ENCODE measurements at places on chromosomes 11 and 22.

- peak; percentile 24 for DNase-seq
These were observed 1.1 kb upstream of the FBXO7 start for GRCh38 chr22:32473388-32473952.

DNA sequence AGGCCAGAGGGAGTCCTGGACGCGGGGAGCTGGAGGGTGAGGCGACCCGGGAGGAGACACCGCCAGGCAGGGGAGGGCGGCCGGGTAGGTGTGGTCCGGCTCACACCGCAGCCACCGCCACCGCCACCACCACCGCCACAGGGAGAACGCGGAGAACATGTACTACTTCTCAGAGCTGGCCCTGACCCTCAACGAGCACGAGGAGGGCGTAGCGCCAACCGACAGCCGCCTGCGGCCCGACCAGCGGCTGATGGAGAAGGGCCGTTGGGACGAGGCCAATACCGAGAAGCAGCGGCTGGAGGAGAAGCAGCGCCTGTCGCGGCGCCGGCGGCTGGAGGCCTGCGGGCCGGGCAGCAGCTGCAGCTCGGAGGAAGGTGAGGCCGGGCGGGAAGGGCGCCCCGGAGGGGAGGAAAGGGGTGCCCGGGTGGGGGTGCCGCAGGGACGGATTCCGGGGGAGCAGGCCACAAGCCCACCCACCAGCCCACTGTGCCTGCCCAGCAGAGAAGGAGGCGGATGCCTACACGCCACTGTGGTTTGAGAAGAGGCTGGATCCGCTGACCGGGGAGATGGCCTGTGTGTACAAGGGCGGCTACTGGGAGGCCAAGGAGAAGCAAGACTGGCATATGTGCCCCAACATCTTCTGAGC, 62.8 kb downstream of the MORC2 start:
- no peak for DNase-seq

DNA sequence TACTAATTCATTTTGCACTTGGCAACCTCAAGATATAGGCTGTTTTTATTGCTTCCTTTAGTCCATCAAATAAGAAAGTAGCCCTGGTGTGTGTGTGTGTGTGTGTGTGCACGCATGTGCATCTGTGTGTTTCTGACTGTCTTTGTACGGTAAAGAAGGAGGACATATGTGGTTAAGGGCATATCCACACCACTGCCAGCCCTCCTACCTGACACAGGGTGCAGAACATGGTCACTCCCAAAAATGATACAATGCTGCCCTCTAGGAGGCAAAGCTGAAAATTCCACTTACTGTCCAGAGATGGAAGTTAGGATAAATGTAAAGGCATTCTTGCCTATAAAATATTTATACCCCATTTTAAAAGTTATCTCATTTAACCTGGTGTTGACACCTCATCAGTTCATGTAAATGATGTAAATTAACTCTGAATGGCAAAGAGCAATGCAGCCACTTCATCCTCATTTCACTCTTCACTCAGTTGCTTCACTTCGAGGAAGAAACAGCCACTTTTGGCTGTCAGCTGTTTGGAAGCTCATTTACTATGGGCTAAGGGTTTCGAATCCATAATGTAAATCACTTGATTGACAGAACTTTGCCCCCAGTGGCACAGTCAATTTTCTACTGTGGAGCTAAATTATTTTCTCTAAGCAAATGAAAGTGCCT, 83.1 kb upstream of the MTNR1B start:
- DNase-seq: peak; percentile 10

DNA sequence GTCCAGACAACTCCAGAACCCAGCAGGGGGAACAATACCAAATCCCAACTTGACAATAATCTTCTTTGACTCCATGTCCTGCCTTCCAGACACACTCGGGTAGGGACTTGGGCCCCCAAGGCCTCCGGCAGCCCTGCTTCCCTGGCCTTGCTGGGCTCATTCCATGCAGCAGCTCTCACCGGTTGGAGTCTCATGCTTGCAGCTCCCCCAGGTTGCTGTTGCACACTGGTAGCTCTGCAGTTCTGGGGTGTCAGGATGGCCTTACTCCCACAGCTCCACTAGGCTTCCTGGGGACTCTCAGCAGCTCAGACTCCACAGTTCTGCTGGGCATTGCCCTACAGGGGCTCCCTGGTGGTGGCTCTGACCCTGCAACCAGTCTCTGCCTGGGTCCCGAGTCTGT, 42.8 kb downstream of the ST3GAL4 start:
- no peak for DNase-seq

GRCh38 chr11:28878025-28878424, 769.8 kb downstream of the METTL15 start:
- DNase-seq: no peak

GRCh38 chr11:20056109-20056949, 103.9 kb downstream of the DBX1 start:
- no peak for DNase-seq

- DNase-seq: no peak
These were observed 14.5 kb upstream of the CAPRIN1 start for GRCh38 chr11:34037016-34037415.

DNA sequence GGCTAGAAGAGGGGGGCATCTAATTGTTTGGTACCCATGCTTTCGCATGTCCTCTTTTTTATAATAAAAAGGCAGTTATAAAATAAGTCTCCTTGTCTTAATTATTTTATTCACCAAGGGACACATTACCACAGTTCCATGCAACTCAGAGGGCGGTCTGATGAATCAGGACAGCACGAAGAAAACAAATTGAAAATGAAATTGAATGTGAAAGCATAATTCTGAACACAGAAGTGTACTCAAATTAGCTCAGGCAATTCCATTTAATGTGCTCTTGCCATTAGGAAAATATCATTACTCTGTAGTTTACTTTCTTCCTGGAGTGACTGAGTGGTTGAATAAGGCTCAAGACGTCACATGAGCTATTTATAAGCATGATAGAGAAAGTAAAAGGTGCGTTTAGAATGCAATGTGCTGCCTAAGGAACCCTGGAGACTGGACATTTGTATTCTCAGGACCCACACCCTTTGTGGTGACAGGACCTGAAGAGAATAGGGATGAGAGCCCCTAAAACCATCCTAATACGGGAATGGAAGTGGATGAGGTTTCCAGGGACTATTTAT, 59.6 kb downstream of the MTNR1B start:
- no peak for DNase-seq

DNA sequence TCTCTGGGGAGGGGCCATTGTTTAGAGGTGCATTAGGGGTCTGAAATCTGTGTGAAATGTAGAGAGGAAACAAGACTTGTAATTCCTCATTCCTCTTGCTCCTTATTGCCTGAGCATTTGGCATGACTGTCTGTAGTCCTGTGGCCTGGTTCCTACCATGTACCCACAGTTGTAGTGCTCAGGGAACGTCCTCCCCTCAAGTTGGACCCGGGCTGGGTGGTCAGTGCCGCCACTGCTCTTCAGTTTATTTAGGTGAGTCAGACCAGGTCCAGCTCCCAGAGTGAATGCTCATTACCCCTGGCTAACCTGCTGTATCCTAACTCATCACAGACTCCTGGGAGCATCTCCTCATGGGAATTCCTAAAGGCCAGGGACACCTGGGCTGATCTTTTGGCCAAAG, 139.8 kb downstream of the GRIK4 start:
- DNase-seq: no peak

DNA sequence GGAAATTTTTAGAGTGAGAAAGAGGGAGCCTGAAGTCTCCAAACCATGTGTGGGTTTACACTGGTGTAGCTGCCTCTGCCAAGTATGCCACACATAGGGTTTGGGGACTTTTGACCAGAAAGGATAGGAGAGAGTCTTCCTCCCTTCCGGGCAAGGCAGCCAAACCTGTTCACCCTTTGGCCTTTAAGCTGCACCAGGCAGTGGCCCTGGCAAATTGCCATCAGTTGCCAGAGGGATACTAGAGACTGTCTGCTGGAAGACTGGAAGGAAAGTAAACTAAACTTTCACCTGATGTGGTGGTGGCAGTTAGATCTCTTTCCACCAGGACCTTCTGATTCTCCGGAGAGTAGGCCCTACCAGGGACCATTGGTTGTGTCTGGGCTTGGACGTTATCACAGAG, 1263.2 kb downstream of the FAM181B start:
- no peak for DNase-seq

DNA sequence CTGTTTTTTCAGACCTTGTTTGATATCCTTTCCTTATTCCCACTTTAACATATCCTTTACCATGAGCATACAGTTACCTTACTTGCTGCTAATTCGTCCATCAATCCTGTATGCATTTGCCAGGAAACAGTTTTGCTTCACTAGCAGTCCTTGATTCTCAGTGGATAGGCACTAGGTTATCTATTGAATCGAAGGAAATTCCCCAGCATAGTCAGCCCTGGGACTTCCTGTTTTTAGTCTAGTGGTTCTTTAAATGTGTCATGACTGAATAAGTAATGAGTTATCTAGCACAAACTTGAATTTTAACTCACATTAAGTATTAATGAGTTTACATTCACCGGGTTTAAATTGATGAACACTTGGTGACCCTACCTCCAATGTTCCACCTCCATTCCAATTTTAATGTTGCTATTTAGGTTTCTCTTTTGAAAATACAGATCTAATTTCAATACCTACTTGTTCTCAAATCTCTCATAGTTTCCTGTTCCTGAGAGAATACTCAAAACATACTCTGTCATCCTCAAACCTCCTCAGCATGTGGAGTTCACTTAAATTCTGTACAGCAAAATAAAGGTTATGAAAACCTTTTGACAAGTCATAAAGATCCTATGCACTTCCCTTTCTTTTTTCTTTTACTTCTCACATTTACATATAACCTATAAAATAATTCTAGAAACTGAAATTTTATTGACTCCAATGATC, 1375.1 kb upstream of the TENM4 start:
- DNase-seq: no peak

- DNase-seq: no peak
These were observed 600 bp upstream of the ESAM start for GRCh38 chr11:124762624-124763155.

DNA sequence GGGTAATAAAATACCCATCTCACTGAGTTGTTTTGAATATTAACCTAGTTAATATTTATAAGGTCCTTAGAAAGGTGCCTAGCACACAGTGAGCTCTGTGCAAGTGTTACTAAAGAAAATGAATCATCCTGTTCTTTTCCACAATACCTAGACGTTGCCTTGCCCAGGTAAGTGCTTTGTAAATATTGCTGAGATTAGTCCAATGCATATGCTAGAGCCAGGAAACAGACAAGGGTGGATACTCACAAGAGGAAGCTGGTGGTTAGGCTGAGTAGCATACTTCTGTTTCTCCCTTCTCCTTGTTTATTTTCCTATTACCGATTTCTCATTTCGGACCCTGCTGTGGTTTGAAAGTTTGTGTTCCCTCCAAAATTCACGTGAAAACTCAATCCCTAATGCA, 58.1 kb upstream of the BARX2 start:
- no peak for DNase-seq

- no peak for DNase-seq
These were observed 14.5 kb upstream of the GAB2 start for GRCh38 chr11:78432058-78432515.

- no peak for DNase-seq
These were observed 19.7 kb downstream of the SLC37A2 start for GRCh38 chr11:125082611-125083311.

GRCh38 chr11:16779436-16779835, 41.0 kb downstream of the C11orf58 start:
- no peak for DNase-seq

GRCh38 chr22:46149512-46150033, 753 bp upstream of the PPARA start:
- no peak for DNase-seq

DNA sequence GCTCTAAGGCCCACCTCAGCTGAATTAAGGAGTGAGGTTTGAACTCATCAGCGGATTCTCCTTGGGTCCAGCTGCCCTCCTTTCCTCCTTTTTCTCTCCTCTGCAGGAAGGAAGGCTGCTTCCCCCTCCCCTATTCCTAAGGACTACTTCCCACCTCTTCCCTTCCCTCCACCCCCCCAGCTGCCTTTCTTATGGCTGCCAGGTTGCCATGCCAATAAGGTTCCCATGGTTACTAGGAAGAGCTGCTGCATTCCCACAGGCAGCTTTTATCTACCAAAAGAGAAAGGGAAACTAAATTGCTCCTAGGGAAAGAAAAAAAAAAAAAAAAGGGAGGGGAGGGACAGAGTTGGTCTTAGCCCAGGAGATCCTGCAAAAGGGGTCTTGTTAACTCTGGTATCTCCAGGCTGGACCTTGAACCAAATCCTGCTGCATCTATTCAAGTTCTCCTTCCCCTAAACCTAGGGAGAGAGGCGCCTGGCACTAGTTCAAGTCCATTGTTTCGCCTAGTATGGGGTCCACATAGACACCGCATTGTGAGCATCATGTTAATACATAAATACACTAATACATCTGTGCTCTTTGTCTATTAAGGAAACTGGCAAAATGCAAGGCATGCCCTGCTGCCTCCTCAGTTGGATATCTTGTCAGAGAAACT, 21.2 kb upstream of the FEZ1 start:
- DNase-seq: no peak

GRCh38 chr22:49915610-49916009, 2.6 kb downstream of the ALG12 start:
- no peak for DNase-seq

DNA sequence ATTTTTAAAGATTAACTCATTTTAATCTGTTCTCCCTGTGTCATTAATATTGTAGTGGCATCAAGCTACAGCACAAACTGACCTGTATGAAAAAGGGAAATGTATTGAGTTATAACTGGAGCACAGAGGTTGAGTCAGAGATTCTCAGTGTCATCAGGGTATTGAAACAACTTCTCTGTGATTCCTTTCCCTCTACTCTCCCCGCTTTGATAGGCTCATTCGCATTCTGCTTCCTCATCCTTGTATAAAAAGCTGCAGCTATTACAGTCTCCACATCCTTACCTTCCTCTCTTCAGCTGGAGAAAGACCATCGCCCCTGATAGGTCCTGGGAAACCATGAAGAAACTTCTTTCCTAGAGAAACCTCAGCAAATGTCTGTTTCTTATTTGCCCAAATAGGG, 90.0 kb downstream of the BDNF start:
- no peak for DNase-seq

- DNase-seq: no peak
These were observed 26.8 kb downstream of the ADM start for GRCh38 chr11:10331548-10332289.

DNA sequence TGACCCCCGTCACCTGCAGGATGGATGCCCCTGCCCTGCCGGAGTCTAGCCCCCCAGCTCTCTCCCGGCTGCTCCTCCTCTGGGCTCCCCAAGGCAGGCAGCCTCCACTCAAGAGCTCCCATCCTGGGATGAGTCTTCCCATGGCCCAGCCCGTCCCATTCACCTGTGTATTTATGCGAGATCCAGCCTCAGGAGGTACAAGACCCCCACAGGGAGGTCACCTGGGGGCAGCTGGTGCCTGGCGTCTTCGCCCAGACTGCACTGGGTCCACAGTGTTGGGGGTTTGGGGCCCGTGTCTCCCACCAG, 43.0 kb upstream of the ZC3H12C start:
- DNase-seq: no peak

Measured in stimulated activated CD4-positive, alpha-beta T cell treated with anti-CD3 and anti-CD28 coated beads, Interleukin-1b, Interleukin-23, amount 100 ng/mL, for 48 hours (primary cell).